Activated T-helper 1 cell treated with anti-CD3 and anti-CD28 coated beads, Interleukin-12 subunit alpha, Interleukin-12 subunit beta, Interleukin-2, Interleukin-4 antibody, amounts not matched to agents 30 ng/mL and 10 ng/mL and 1 ng/mL, durations not matched to agents 14 hours and 24 hours and 36 hours (primary cell): ENCODE measurements at places on chromosomes 3 and 15. TPM values are rescaled to one million over a fixed set of nuclear protein-coding genes. Genes with fewer than 3 reads are reported as not detected.

DNA sequence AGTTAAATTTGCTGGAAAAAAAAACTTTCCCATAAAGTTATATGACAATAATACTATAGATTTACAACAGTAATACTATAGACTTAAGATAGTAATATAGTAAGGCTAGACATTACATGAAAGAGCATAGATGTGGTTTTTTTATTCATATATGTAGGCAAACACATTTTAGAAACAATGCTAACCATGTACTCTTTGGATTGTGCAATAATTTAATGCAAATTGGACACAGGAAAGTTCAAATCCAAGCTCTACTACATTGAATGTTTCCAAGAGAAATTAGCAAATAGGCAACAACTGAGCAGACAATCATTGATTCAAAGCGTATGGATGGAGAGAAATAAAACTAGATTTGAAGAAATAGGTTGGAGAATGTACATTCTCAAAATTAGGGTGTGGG lies 469.2 kb downstream of the CNTN3 start:
- DNase-seq: no peak
- H3K27me3 ChIP-seq: no peaks in the 10 kb centered on the region
- no peaks in the 10 kb centered on the region for H3K36me3 ChIP-seq

The SLC28A2 gene
- total RNA-seq: not detected in 2 replicates

The PLSCR5 gene
- total RNA-seq: not detected in 2 replicates

The TRIM59 gene
- total RNA-seq: 33.1 and 33.2 TPM in 2 replicates

DNA sequence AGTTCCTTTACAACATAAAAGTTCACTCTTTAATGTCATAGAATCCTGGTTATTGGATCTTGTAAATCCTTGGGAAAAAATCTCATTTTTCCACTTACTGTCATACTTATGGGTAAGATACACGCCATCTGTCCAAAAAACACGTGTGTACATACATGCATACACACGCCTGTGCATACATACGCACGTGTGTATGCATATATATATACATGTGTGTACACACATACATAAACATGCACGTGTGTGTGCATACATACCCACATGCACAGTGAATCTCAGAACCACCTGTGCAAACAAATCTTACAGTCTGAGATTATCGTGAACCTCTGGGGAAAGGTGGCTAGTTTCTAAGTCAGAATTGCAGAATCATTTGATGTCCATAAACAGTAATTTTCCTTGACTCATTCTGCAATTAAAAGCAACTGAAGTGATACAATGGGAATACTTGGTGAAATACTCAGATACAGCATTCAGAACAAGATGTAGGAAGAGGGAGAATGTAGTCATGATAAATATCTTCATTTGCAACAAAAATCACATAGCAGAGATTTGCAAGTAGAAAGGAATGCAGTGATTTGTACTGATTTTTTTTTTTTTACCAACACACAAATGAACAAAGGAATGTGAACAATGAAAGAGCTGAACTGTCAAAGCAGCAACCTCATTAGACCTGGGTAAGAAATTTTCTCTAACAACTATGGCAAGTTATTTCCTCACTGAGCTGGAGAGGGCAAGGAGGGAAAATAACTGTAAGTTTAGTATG lies 160.6 kb upstream of the POU1F1 start:
- no peaks in the 10 kb centered on the region for H3K4me1 ChIP-seq
- DNase-seq: no peak
- no peak overlapping the region for H3K27ac ChIP-seq
- no peaks in the 10 kb centered on the region for H3K27me3 ChIP-seq
- H3K4me3 ChIP-seq: no peak overlapping the region

- peaks cover 25% of the 10 kb centered on the region for H3K27me3 ChIP-seq
- H3K4me3 ChIP-seq: no peak overlapping the region
- H3K4me1 ChIP-seq: peaks cover 19% of the 10 kb centered on the region
- no peak overlapping the region for H3K27ac ChIP-seq
- H3K36me3 ChIP-seq: no peaks in the 10 kb centered on the region
These were observed 222.1 kb downstream of the FOXP1 start for GRCh38 chr3:71361334-71361890.

DNA sequence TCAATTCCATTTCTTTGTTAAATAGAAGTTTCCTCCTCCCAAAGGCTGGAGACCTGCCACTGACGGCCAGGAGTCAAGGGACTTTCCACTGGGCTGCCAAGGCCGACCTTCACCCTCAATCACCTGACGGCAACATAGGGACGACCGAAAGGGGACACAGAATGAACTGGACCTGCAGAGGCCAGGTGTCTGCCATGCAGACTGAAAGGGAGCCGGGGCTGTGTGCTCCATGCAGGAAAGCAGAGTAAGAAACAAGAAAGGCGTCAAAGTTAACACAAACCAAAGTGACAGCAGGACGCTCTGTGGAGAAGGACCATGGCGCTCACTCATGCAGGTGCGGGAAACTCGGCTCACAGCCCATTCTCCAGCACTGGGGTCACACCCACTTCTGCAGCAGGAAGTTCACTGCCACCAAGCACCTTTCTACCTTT lies 26.1 kb downstream of the ZXDC start:
- H3K27me3 ChIP-seq: no peaks in the 10 kb centered on the region
- no peak overlapping the region for H3K4me3 ChIP-seq
- H3K36me3 ChIP-seq: peaks cover 13% of the 10 kb centered on the region

- H3K27ac ChIP-seq: no peak overlapping the region
- no peak overlapping the region for H3K4me3 ChIP-seq
- no peaks in the 10 kb centered on the region for H3K27me3 ChIP-seq
- DNase-seq: no peak
- H3K36me3 ChIP-seq: peaks cover 23% of the 10 kb centered on the region
These were observed 27.7 kb downstream of the MTMR10 start for GRCh38 chr15:30963681-30964080.

The XYLB gene
- 7.1 and 9.9 TPM in 2 replicates for total RNA-seq

DNA sequence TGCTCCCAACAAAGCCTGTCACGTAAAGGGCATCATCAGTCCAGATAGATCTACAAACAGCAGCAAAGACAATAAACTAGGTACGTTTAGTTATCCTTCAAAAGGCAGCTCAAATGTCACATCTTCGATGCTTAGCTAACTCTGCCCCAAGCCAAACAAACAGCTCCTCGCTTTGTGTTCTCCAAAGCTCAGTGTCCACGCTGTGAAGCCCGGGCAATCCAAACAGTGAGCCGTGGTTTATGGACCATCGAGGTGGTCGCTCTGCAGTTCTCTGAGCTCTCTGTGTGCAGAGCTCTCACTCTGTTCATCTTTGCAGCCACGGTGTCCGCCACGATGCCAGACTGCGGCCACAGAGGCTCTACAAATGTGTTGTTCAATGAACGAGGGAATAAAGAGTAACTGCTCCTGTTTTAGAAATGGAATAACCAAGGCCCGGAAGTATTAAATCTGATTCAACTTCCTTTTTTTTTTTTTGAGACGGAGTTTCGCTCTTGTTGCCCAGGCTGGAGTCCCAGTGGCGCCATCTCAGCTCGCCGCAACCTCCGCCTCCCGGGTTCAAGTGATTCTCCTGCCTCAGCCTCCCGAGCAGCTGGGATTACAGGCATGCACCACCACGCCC lies 117.2 kb upstream of the FAM174B start:
- H3K36me3 ChIP-seq: peaks cover 2% of the 10 kb centered on the region
- H3K4me1 ChIP-seq: no peaks in the 10 kb centered on the region
- no peak for DNase-seq
- no peaks in the 10 kb centered on the region for H3K27me3 ChIP-seq

The PP2D1 gene
- not detected in 2 replicates for total RNA-seq

- no peak for DNase-seq
- H3K27ac ChIP-seq: no peak overlapping the region
- no peak overlapping the region for H3K4me3 ChIP-seq
- H3K36me3 ChIP-seq: no peaks in the 10 kb centered on the region
These were observed 177.1 kb downstream of the UACA start for GRCh38 chr15:70586241-70586640.

- DNase-seq: no peak
- peaks cover 19% of the 10 kb centered on the region for H3K4me1 ChIP-seq
- H3K27me3 ChIP-seq: peaks cover 6% of the 10 kb centered on the region
These were observed 300.1 kb downstream of the RORA start for GRCh38 chr15:60928970-60929369.

The TRH gene
- total RNA-seq: not detected in 2 replicates

DNA sequence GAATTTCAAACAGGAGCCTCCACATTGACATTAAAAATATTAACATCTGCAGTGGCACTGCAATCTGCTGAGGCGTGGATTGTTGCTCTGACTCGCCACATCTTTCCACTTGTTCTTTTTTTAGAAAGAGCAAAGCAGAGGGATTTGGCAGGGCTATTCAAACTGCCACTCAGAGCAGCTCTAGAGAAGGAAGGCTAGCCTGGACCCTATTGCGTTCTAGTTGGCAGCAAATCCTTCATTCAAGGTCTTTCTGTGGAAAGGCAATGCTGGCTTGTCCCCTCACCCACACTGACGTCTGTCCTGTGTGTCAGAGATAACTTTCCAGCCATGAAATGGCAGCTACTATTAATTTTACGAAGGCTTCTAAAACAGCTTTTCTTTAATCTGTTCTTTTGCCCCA lies 483.2 kb upstream of the SGO1 start:
- H3K27ac ChIP-seq: no peak overlapping the region
- DNase-seq: no peak
- H3K36me3 ChIP-seq: no peaks in the 10 kb centered on the region
- no peaks in the 10 kb centered on the region for H3K27me3 ChIP-seq
- no peaks in the 10 kb centered on the region for H3K4me1 ChIP-seq
- H3K4me3 ChIP-seq: no peak overlapping the region
